Epithelial cell of proximal tubule (primary cell): ENCODE measurements at places on chromosomes 12 and 14. TPM values are rescaled to one million over a fixed set of nuclear protein-coding genes. Genes with fewer than 3 reads are reported as not detected.

BEGAIN gene
- 0.51 and 1.4 TPM in 2 replicates for total RNA-seq

MORN3 gene
- 0.81 TPM in 1 of 2 replicates, not detected in the other for total RNA-seq

SERPINA1 gene
- total RNA-seq = 15.3 and 15.8 TPM in 2 replicates

SSPN gene
- total RNA-seq = 0.43 and 1.6 TPM in 2 replicates

SNAPC1 gene
- total RNA-seq = 26.4 and 30.6 TPM in 2 replicates

CLEC4D gene
- total RNA-seq = not detected in 2 replicates

CSAD gene
- 1.6 and 10.4 TPM in 2 replicates for total RNA-seq

BCL11B gene
- 0.23 and 0.58 TPM in 2 replicates for total RNA-seq

ATF1 gene
- total RNA-seq = 7.8 and 14.7 TPM in 2 replicates

TRPV4 gene
- 1.4 and 2.2 TPM in 2 replicates for total RNA-seq

PELI2 gene
- 4.2 and 6.6 TPM in 2 replicates for total RNA-seq

PLEKHH1 gene
- total RNA-seq = 6.3 and 7.6 TPM in 2 replicates

TOMM20L gene
- not detected in 2 replicates for total RNA-seq

AQP5 gene
- total RNA-seq = 0.07 TPM in 1 of 2 replicates, not detected in the other

PAX9 gene
- 0.12 TPM in 1 of 2 replicates, not detected in the other for total RNA-seq

AHNAK2 gene
- total RNA-seq = 16.6 and 20.8 TPM in 2 replicates

LGALS3 gene
- 70.4 and 72.6 TPM in 2 replicates for total RNA-seq

PITPNM2 gene
- 4.1 and 4.6 TPM in 2 replicates for total RNA-seq

SYNDIG1L gene
- not detected in 2 replicates for total RNA-seq

OR4Q2 gene
- total RNA-seq = not detected in 2 replicates

TTC6 gene
- 0.80 TPM in 1 of 2 replicates, not detected in the other for total RNA-seq
